ENCODE measurements at places on chromosomes 5 and 9.
A peak's percentile ranks its signal among the peaks of the same experiment; 100 is the strongest.

GRCh38 chr9:22107202-22108045 lies 98.3 kb upstream of the CDKN2B start:
- DNase-seq, result no peak

DNA sequence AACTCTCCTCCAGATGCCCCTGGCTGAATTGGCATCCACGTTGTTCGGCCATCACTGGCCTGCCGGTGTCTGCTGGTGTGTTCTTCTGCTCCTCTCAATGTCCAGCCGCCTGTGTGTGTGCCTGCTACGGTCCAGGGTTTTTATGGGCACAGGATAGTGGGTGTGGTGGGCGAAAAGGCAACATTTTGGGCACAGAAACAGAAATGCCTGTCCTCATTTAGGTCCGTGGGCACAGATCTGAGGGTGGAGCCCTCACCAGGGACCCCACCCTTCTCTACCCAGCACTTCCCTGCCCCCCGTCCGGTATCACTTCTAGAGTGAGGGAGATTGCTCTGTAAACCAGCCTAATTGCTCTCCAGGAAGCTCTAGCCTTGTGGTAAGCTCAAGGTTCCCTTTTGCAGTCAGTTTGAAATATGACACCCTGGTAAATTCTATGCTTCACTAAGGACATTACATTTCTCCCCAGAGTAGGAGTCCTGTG lies 410.1 kb downstream of the MAT2B start:
- peak; percentile 2 for DNase-seq

GRCh38 chr5:172223901-172224873 lies 30.2 kb downstream of the EFCAB9 start:
- DNase-seq, result no peak

- DNase-seq, result no peak
Observed at GRCh38 chr5:168434001-168434400, 52.3 kb upstream of the RARS1 start.

Measured in natural killer cell (primary cell).